ENCODE measurements at places on chromosomes 12 and 14.

DNA sequence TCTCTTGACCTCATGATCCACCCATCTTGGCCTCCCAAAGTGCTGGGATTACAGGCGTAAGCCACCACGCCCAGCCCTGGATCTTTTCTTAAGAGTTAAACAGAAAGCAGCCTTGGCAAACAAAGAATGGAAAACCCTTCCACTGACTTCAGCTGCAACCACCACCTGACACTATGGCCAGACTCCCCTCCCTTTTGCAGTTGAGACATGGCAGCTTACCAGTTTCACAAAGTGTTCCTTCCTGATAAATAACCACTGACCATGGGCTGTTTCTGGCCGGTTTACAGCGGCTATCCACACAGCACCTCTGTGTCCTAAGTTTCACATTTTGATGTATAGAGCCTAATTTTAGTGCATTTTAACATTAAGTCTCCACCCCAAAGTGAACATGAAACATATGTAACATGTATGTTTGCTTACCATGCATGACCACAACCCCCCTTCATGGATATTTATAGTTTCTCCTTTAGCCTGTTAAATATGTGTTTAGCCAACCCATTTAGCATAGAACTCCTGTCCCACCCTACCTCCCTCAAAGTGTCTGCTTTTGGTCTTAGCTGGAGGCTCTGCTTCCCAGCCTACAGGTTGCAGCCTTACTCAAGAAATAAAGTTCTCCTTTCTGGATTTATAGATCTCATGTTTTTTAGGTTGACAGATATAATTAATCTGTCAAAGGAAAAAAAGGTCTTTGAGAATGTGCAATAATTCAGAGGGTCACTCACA lies 32.7 kb upstream of the RAB21 start:
- no peak for DNase-seq

DNA sequence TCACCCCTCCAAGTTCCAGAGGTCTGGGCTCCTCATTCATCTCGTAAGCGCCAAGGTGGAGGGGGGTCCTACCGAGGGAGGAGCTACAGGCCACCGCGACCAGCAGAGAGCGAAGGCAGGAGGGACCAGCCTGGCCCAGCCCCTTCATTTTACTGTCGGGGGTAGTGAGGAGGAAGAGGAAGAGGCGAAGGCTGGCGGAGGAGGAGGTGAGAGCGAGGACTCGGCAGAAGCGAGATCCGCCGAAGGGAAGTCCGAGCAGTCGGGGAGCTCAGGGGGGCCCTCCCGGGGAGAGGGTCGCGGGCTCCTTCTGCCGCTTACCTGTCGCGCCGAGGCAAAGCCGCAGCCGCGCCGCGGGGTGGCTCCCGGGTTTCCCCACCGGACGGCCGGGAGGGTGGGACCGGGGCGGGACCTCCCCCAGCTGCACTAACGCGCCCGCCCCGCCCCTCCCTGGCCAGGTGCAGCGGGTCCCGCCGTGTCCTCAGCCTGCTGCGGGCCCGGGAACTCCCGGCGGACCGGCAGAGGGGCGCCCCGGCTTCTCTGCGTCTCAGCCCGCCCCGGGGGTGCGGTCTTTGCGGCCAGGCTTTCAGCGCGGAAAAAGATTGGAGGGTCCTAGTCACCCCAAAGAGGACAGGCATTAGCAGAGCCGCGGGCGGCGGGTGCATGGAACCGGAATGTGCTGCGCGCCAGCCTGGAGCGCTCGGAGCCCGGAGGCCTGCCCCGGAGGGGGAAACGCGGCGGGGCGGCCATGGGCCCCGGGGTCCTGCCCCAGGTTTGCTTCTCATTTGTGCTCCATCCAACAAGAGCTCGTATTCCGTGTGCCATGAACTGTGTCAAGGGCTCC lies at the start of gene GALNT6:
TSS of gene GALNT6 (minus strand) at position 124 of the 841 bp plus-strand sequence. CDS start 11,625 bp downstream, outside the sequence.
- peak; percentile 64 for DNase-seq

- DNase-seq: no peak
Observed at GRCh38 chr12:121239351-121240061, 29.6 kb downstream of the P2RX4 start.

- no peak for DNase-seq
Observed at GRCh38 chr12:51548241-51548640, 42.8 kb upstream of the SCN8A start.

DNA sequence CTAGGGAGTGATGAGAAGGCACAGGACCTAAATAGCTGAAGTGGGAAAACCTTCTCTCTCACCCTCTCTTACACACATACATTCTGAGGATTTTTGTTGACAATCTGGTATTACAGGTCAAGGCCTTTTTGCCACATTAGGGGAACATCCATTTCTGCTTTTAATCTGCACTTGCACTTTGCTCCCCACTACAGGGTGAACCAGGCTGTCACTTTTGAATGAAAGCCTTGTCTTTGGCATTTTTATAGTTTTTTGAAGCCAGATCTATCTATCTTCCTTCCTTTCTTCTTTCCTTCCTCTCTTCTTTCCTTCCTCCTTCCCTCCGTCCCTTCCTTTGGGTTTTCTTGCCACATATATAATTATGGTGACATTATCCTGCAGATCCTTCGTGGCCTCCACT lies 165.9 kb upstream of the OTX2 start:
- no peak for DNase-seq

DNA sequence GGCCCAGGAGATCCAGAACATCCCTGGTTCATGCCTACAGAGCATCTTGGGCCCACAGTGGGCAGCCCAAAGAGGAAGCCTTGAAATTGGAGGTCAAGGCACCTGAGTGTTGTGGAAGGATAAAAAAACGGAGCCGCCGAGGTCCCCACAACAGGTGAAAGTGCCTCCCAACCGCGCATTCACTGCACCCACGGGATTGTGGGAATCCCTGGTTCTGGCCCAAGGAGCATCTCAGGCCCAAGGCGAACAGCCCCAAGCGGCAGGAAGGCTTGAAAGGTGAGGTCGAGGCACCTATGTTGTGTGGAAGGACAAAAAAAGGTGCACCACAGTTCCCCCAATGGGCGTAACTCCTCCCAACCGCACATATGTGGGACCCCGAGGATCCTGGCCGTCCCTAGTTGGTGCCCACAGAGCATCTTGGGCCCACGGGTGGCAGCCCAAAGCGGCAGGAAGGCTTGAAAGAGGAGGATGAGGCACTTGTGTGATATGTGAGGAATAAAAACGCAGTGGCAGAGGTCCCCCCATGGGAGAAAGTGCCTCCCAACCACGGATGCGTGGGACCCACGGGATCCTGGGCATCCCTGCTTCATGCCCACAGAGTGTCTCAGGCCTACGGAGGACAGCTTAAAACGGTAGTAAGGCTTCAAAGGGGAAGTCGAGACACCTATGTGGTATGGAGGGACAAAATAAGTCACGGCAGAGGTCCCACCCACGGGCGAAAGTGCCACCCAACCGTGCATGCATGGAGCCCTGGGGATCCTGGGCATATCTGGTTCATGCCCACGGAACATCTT lies 583.9 kb downstream of the ALG10 start:
- DNase-seq: no peak

DNA sequence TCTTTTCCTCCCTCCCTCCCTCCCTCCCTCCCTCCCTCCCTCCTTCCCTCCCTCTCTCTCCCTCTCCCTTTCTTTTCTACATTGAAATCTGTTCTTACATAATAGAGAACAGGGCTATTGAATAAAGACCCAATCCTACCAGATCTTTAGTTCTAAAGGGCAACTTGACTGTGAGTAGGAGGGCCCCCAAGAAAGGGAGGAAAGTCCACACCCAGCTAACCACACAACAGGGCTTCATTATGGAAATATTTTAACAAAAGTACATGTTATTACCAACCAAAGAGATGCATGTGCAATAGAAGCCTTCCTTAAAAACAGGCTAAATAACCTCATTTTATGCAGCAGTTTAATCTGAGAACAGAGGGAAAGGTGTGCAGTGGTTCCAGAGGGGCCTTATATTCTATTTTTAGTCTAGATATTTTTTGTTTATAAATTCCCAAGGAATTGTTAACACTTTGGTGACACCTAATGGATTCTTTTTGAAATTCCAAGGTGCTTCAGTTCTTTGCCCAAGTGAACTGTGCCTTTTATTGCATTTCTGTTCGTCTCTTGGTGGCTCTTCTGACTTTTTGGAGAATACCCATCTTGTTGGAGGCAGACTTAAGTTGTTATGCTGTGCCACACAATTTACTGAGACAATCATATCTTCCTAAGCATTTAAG lies 63.0 kb downstream of the GNS start:
- no peak for DNase-seq

DNA sequence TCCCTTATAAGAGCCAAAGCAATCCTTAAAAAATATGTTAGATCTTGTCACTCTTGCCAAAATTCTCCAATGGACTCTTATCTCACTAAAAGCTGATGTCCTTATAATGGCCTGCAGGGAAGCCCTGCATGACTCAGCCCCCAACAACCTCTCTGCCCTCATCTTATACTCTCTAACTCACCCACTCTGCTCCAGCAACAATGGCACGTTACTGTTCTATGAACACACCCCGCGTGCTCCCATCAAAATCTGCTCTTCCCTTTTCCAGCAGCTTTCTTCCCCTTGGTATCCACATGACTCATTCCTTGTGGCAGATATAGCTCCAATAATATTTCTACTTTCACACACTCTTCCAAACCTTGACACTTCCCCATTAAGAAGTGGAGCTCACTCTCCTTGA lies 108.1 kb downstream of the DENND5B start:
- DNase-seq: no peak

- DNase-seq: no peak
Observed at GRCh38 chr12:11540615-11541310, 108.7 kb upstream of the ETV6 start.

GRCh38 chr14:77086017-77086727 lies 11.9 kb upstream of the CIPC start:
- DNase-seq: no peak

DNA sequence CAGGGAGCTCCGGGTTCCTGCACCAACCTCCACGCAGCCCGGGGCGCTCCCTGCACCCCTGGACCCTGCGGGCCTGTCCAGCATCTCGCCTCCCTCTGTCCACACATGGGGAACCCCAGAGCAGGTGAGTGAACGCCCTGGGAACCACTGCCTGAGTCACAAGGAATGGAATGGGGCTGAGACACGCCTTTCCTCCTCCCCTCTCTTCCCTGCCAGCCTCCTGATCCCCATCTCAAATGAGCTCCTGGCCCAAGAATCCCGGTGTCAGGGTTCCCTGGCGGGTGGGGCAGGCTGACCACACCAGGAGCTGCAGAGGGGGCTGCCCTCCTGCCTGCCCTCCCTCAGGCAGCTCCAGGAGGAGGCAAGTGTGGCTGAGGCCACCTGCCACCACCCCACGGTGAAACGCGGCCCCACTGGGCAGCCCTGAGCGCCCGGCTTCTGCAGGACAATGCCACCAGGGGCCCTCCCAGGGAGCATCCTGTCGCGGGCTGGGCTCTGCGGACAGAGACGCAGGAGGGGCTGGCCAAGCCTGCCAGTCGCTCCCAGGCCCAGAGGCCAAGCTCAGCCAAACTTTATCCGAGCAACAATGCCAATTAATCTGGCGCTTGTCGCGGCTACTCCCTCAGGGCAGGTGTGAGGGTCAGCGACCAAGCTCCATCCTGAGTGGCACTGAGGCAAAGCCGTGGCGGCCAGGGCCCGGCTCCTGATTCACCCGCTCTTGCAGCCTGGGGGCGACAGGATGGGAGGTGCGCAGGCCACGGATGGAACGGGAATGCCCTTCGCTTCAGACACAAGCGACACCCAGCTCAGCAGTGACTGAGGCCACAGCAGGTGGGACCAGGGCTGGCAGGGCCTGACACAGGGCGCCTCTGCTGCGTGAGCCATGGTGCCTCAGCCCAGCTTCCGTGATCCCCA lies 44.3 kb downstream of the GALNT9 start:
- DNase-seq: no peak

- no peak for DNase-seq
Observed at GRCh38 chr14:61130512-61131260, 149.6 kb downstream of the SLC38A6 start.

GRCh38 chr14:74568911-74569310 lies 43.1 kb downstream of the LTBP2 start:
- no peak for DNase-seq

GRCh38 chr12:121560392-121561008 lies 20.3 kb downstream of the KDM2B start:
- no peak for DNase-seq

GRCh38 chr12:113325916-113326315 lies 9.0 kb downstream of the SLC8B1 start:
- no peak for DNase-seq

DNA sequence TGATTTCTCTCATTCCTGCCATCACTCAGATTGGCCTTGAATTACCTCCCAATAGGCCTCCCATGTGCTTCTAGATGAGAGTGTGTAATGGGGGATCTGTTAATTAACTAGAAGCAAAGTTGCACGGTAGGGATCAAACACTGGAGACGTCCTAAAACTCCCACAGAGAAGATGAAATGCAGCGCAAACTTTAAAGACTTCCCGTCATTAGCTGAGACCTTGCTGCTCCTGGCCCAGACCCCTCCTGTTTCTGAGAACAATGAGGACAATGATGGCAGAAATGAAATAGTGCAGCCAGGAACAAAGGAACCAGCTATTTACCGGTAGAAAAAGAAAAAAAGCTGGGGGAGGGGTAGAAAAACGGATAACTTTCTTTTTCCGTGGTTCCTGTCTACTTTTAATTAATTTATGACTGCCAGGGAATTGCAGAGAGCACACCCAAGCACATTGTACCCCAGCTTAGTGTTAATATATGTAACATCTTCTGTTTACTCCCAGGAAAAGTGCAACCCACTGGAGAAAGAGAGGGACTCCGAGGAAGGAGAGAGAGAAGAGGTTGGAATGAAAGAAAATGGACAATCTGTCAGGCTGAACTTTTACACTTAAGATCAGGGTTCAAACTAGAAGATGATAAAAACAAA lies 280.7 kb upstream of the SOX5 start:
- no peak for DNase-seq

DNA sequence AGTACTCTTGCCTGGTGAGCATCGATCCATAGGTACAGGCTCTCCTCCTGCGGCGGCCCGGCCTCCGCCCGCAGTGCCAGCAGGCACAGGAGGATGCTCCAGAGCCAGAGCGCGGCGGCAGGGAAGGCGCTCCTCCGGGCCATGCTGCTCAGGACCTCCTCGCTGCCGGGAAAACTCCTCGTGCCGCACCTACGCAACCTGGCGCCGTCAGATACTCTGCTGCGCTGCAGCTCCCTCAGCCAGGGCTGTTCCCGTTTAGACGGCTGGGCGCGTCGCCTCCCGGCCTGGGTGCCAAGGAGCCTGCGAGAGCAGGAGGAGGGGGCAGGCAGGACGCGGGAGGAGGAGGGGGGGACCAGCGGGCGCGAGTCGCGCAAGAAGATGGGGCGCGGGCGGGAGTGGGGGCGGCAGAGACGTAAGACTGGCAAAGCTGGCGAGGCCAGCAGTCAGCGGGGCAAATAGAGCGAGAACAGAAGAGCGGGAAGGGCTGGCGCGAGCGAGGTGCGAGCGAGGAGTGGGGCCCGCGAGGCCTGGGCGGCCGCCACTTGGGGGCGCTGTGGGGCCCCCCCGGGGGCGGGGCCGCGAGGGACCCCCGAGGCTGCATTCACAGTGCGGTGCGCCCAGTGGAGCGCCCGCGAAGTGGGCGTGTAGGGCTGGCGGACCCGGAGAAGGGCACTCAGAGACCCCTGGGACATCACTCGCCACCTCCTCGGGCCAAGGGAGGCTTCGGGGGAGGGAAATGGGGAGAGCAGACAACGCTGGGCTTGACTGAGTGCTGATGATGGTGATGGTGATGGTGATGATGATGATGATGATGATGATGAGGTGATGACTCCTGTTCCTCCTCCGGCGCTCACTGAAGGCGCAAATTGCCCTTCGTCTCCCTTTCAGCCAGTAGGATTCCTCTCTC lies at the start of gene WIF1:
TSS of gene WIF1 (minus strand) at position 257 of the 907 bp plus-strand sequence. CDS start at position 143, 114 bp downstream.
- no peak for DNase-seq

Data from activated T-helper 1 cell treated with anti-CD3 and anti-CD28 coated beads, Interleukin-12 subunit alpha, Interleukin-12 subunit beta, Interleukin-2, Interleukin-4 antibody, amounts not matched to agents 30 ng/mL and 10 ng/mL and 1 ng/mL, durations not matched to agents 14 hours and 24 hours and 36 hours (primary cell).